ENCODE measurements at places on chromosomes 5 and 9.

DNA sequence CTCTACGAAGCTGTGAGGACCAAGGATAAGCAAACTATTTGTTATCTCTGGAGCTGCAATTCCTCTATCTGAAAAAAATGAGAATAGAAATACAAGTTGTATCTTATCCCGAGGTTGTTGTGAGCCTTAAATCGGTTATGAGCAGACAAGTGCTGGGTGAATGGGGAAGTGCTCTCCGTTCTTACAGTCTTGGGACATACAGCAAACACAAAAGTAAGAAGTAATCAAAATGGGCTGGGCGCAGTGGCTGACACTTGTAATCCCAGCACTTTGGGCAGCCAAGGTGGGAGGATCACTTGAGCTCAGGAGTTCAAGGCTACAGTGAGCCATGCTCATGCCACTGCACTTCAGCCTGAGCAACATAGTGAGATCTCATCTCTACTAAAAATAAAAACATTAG is 31.7 kb downstream of the ITK start:
- DNase-seq = no peak

DNA sequence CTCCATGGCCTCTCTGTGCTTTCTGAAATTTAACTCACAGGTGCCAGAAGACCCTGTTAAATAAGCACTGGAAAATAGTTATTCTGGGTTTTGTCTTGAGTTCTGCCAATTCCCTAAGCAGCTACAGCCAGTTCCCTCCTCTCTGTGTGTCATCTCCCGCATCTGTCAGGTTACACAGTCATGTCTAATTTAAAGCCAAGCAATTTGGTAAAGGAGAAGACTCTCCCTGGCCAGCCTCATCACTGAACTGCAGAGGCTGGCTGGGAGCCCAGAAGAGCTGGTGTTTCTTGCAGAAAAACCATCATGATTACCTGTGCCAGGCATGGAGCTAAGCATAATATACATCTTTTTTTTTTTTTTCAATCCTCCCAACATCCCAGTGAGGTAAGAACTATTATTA is 141.3 kb upstream of the ZNF366 start:
- no peak for DNase-seq

DNA sequence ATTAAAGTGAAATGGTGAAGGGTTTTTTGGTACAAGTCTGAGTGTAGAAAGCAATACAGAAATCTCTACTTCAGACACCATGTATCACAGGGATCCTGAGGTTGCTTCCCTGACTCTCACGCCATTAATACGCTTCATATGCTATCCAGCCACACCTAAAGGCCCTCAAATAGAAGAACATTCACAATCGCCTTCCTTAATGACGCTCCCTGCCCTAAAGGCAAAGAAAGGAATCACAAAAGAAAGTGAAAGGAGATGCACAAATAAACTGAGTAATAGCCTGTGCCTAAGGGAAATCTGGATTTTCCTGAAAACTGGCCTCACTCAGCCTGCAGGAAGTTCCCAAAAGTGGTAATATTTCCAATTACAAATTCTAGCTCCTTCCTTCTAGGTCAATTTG is 1002.7 kb upstream of the DMAC1 start:
- no peak for DNase-seq

GRCh38 chr9:92960561-92961290 is 13.4 kb downstream of the FGD3 start:
- DNase-seq = no peak

DNA sequence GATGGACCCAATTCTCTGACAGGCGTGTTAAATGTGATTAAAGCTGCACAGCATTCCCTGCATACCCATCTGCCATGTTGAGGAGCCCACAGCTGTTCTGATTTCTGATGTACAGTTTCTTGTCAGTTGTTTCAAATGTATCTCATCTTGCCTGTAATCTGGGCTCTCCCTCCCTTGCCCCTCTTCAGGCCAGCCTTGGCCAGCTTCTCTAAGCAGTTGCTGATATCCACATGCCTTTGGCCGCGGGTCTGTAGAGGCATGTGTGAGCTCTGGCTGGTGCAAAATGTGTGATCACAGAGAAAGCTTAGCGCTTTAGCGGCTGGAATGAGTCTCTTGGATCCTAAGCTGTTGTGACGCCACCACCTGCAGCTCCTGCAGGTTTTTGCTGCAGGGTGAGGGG is 332.0 kb downstream of the MLLT3 start:
- no peak for DNase-seq

GRCh38 chr9:15333376-15333881 is 26.4 kb upstream of the TTC39B start:
- DNase-seq = no peak

- DNase-seq = no peak
Observed at GRCh38 chr9:35695943-35696401, 6.2 kb upstream of the TPM2 start.

GRCh38 chr9:91495450-91495849 is 71.8 kb upstream of the NFIL3 start:
- no peak for DNase-seq

DNA sequence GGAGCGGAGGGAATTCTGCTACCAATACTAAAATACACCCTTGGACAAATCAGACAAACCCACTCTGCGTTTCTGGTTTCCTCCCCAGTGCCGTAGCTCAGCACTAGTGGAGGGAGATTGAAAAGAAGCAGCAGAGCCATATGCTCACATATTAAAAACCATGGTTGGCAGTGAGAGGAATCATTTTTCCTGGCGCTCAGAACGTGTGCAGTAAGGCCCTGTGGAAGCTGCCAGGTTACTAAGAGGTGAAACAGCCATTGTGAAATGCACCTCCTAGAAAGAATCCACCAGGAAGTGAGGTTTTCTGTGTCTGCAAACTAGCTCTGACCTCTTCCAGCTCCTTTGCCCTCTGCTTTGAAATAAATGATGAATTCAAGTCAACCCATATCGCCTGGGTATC is 177.2 kb downstream of the ERCC6L2 start:
- no peak for DNase-seq

GRCh38 chr9:91654527-91654926 is 230.9 kb upstream of the NFIL3 start:
- no peak for DNase-seq

GRCh38 chr9:130768265-130768664 is 66.8 kb upstream of the ABL1 start:
- DNase-seq = no peak

GRCh38 chr9:105901514-105902109 is 207.3 kb downstream of the TMEM38B start:
- DNase-seq = no peak

- DNase-seq = no peak
Observed at GRCh38 chr5:52743012-52743411, 44.7 kb upstream of the ITGA1 start.

- DNase-seq = no peak
Observed at GRCh38 chr9:106861640-106862109, 1.3 kb upstream of the ZNF462 start.

DNA sequence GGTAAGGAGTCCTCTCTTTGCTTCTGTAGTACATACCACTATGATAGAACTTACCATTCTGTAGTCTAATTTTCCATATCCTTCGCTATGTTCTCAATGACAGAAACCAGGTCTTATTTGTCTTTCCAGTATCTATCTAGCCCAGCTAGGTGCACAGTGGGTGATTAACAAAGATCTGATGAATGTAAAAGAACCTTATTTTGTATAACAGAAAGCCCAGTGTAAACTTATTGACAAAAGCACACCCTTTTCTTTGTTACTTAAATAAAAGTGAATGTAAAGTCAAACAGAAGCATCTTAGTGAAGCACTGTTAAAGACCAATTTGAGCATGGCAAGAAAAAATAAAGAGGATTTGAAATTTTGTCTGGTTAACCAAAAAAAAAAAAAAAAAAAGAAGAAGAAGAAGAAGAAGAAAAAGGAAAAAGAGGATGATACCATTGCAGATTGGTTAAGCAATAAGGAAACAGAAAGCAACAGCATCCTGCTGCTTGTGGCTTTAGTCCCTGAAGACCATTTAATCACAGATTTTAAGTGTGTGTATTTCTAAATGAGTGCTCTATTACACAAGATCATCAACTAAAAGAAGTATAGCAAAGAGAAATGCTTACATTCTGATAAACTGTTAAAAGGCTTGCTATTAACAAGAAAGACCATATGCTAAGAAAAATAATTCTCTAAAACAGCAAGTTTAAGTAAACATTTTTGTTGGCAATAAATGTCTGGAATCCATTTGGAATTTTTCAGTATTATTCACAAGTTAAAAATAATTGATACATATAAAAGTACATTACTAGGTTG is 21.2 kb downstream of the MEGF9 start:
- DNase-seq = no peak

DNA sequence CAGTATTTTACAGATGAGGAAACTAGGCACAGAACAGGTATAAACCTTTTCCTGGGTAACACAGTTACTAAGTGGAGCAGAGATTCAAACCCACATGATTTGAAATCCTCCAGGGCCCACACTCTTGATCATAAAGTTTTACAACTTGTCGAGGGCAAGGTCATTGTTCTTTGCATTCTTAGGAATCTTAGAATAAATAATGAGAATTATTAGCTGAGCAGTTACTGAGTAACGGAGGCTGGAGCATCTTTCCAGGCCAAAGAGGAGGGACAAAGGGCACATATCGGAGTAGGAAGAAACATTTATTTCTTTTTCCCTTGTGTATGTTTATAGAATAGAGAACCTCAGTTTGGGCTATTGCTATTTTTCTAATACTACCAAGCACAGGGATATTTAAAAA is 27.1 kb upstream of the F2R start:
- no peak for DNase-seq

- DNase-seq = no peak
Observed at GRCh38 chr9:14018081-14018480, 295.9 kb downstream of the NFIB start.

- no peak for DNase-seq
Observed at GRCh38 chr5:149018909-149019443, 43.9 kb downstream of the SH3TC2 start.

DNA sequence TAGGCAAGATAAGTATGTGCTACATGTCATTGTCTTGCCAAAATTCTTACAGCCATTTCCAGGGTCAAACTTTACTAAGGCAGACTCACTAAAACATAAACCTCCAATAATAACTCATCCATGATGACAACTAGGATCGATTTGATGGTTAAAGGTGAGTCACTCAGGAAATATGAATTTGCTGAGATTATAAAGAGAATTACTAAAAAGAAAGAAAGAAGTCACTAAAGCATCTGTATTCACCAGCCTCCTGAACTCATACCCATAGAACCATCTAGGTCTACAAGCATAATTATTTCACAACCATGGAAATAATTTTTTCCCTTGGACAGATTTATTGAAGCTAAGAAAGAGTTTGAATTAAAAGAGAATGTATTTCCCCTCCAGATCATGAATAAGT is 258.6 kb downstream of the TLE1 start:
- no peak for DNase-seq

GRCh38 chr9:27487128-27487640 is 36.9 kb upstream of the IFNK start:
- no peak for DNase-seq

- no peak for DNase-seq
Observed at GRCh38 chr9:101995231-101995630, 256.8 kb upstream of the GRIN3A start.

DNA sequence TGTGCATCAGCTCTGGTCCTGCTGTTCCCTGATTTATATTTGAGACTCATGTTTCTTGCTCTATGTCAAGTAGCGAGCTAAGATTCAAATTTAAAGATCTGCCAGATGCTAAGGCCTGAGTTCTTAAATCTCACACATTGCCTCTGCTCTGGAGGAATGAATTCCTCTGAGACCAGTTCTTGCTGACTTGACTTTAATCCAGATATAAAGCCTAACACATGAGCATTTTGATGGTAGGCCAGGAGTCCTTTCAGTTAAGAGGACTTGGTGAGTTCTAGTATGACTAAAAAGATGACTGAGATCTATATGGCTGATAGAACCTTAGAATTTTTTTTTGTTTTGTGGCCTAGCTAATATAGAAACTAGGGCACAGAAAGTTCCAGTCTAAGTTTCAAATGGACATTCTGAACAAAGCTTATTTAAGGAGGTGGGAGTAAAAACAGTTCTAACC is 1.3 kb upstream of the INIP start:
- DNase-seq = no peak

- no peak for DNase-seq
Observed at GRCh38 chr5:17805227-17805825, 171.1 kb downstream of the TAF11L14 start.

GRCh38 chr9:109640580-109641371 is 139.2 kb upstream of the PALM2AKAP2 start:
- DNase-seq = no peak

DNA sequence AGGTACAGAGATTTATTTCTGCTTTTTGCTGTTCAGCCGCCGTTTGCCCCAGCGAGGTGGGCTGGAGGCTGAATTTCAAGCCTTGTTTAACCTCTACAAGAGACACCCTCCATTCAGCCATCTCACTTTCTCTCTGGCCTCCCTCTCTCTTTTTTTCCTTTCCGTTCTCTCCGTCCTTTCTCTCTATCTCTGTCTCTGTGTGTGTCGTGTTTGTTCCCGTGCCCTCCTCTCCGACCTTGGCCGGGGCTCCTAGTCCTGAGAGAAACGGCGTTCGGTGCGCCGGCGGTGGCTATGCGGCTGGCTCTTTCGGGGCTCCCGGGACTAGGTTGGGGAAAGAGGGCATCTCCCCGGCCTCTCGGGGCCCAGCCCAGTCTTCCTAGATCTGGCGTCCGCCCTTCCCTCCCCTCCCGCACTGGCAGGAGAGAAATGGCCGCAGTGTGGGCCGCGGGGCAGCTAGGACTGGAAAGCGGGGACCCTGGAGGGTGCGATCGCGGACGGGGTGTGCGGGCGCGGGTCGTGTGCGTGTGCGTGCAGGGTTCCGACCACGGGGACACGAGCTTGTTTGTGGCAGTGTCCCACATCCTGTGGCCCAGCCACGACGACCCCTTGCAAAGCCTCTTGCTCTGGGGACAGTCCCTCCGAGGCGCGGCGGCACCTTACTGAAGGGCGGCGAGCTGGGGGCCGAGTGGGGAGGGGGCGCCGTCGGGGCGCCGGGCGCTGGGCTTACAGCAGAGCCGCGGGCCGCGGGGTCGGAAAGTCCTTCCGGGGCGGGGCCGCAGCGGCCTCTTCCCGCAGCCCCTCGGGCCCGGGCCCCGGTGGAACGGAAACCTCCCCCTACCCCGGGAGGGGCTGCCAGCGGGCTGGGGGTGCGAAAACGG is 5.7 kb downstream of the LHX2 start:
- DNase-seq = no peak

GRCh38 chr5:9047932-9048331 is 497.9 kb downstream of the SEMA5A start:
- no peak for DNase-seq
